ENCODE measurements at places on chromosomes 1 and 21. TPM values are rescaled to one million over a fixed set of nuclear protein-coding genes. Genes with fewer than 3 reads are reported as not detected.

The CTSE gene
- total RNA-seq = not detected

The ZNF281 gene
- 35.0 TPM for total RNA-seq

The OLIG1 gene
- total RNA-seq = not detected

The SLC30A10 gene
- total RNA-seq = under 0.01 TPM

The OR2G6 gene
- not detected for total RNA-seq

The PCAT6 gene
- total RNA-seq = 0.89 TPM

The NTMT2 gene
- not detected for total RNA-seq

The TAF12 gene
- total RNA-seq = 33.6 TPM

The CD5L gene
- not detected for total RNA-seq

The KRTAP12-2 gene
- total RNA-seq = not detected

The KDM1A gene
- 121 TPM for total RNA-seq

The MEX3A gene
- 3.3 TPM for total RNA-seq

The CORT gene
- not detected for total RNA-seq

The KCNK2 gene
- total RNA-seq = 5.3 TPM

The TMEM54 gene
- total RNA-seq = 37.3 TPM

The ASCL5 gene
- not detected for total RNA-seq

The PROK1 gene
- not detected for total RNA-seq

The VCAM1 gene
- total RNA-seq = 64.1 TPM

The CFAP141 gene
- not detected for total RNA-seq

The FAM163A gene
- total RNA-seq = 0.05 TPM

The ID3 gene
- total RNA-seq = 300 TPM

The KPRP gene
- not detected for total RNA-seq

The LDLRAD2 gene
- total RNA-seq = under 0.01 TPM

The CCDC27 gene
- not detected for total RNA-seq

All from smooth muscle cell of the umbilical artery (primary cell).